ENCODE measurements at places on chromosomes 12 and 14. TPM values are rescaled to one million over a fixed set of nuclear protein-coding genes. Genes with fewer than 3 reads are reported as not detected.

The ZBTB25 gene
- polyA plus RNA-seq: 15.6 TPM

DNA sequence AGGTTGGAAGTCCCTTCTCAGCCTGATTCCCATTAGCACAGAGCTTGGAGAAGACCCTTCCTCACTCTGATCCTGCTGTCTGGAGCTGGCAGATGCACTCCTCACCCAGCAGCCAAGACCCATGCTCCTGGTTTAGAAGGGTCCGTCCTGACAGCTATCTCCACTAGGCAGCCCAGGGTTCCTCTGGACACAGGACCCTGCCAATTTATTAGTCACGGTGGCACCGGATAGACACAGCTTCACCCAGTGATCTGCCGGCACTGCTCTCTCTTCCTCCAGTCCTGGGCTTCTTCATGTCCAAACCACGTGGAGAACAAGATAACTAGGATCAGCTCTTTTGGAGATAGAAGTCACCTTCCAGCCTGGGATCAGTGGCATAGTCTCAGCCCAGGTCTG, 26.2 kb upstream of the TCL1B start:
- no peak for DNase-seq

The KRT80 gene
- 0.48 TPM for polyA plus RNA-seq

The SLIRP gene
- 74.8 TPM for polyA plus RNA-seq

DNA sequence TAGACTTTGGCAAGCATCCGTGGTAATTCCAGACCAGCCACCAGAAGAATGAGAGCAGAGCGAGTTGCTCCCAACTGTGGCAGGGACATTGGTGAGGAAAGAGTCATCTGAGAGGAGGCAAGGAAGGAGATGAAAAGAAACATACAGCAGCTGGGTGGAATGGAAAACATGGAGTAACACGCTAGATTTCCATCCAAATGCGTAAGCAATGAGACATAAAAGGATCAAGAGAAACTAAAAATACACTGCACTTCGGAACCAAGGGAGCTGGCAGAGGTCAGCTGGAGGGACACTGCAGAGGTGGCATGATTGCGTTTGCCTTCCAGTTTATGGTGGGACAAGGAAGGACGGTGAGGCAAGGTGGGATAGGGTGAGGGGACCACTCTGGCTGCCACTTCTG, 82.9 kb downstream of the DDX51 start:
- DNase-seq: no peak

The RAD51AP1 gene
- 31.7 TPM for polyA plus RNA-seq

DNA sequence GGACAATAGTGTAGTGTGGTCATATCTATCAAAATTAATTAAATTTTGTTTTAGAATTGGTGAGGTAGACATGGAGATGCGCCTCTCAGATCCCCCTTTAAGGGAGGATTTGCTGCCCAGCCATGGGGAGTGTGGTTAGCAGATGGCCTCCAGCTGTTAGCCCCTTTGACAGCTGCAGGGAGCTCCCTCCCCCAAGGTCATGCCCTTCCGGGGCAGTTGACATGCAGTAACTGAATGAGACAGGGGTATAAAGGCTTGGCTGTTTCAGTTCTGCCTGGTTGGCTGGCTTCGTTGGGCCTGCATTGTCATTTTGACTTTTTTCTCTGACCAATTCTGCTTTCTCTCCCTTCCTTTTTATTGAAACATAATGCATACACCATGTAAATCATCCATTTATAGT, 291.5 kb upstream of the SRRM4 start:
- DNase-seq: no peak

DNA sequence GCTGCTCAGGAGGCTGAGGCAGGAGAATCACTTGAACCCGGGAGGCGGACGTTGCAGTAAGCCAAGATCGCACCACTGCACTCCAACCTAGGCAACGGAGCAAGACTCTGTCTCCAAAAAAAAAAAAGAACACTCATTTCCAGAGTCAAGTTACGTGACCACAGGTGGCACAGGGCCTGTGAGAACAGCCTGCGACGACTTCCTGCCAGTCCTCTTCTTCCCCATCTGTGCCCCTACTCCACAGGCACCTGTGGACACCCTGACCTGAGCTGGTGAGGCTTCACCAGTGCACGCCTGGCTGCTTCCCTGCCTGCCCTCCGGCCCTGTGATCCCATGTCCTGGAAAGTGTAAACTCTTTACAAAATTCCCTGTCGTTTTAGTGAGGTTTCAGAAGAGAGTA, 77.7 kb downstream of the PPP2R5C start:
- no peak for DNase-seq

DNA sequence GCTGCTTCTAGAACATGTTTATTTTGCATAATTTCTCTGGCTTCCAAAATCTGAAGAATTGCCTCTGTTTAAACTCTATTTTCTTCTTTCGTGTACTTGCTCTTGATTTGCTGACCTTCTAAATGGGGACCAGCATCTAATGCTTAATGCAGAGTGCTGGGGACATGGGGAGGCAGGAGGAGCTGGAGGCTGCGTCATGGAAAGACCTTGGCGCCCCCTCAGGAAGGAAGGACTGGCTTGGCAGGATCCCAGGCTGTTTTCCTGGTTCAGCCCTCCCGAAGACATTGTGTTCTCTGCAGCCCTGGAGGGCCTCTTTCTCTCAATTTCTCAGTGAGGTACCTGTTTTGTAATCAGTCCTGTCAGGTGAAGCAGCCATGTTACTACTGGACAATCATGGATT, 5.5 kb downstream of the PRKCH start:
- DNase-seq: no peak

- no peak for DNase-seq
Measured at GRCh38 chr12:54716261-54716660, 68.1 kb upstream of the DCD start.

GRCh38 chr12:27869567-27869966, 89.5 kb upstream of the MANSC4 start:
- no peak for DNase-seq

GRCh38 chr12:118432812-118433545, 56.6 kb downstream of the SUDS3 start:
- no peak for DNase-seq

The LRRIQ1 gene
- polyA plus RNA-seq: 11.8 TPM

Data from right lung (tissue), 10 donors.